ENCODE measurements at places on chromosomes 16 and 17. TPM values are rescaled to one million over a fixed set of nuclear protein-coding genes. Genes with fewer than 3 reads are reported as not detected.

The IGSF6 gene
- total RNA-seq = 10.7 TPM

The SLC7A5 gene
- 4.3 TPM for total RNA-seq

The PRSS8 gene
- total RNA-seq = 12.8 TPM

The KCNAB3 gene
- total RNA-seq = 1.2 TPM

The CMTM2 gene
- total RNA-seq = 0.94 TPM

GRCh38 chr16:27918755-27919154 is 144.8 kb downstream of the GSG1L start:
- H3K4me1 ChIP-seq = no peaks in the 10 kb centered on the region
- H3K27ac ChIP-seq = no peak overlapping the region
- no peaks in the 10 kb centered on the region for H3K36me3 ChIP-seq
- no peaks in the 10 kb centered on the region for H3K27me3 ChIP-seq

- peaks cover 30% of the 10 kb centered on the region for H3K4me1 ChIP-seq
- DNase-seq = no peak
- no peaks in the 10 kb centered on the region for H3K36me3 ChIP-seq
- H3K27ac ChIP-seq = peak overlapping the region; percentile 84
Measured at GRCh38 chr16:87464691-87465300, 28.0 kb downstream of the ZCCHC14 start.

- no peak overlapping the region for H3K4me3 ChIP-seq
- DNase-seq = no peak
- H3K4me1 ChIP-seq = no peaks in the 10 kb centered on the region
- no peaks in the 10 kb centered on the region for H3K27me3 ChIP-seq
Measured at GRCh38 chr16:64304951-64305350, 816.9 kb downstream of the CDH11 start.

DNA sequence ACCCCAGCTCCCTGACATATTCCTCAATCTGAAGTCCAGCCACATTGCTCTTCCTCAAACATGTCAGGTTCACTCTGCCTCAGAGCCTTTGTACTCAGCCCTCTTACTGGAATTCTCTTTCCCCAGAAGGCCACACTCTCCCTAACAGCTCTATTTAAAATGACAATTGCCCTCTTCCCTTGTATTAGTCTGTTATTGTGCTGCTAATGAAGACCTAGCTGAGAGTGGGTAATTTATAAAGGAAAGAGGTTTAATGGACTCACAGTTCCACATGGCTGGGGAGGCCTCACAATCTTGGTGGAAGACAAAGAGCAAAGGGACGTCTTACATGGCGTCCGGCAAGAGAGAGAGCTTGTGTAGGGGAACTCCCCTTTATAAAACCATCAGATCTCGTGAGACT is 46.0 kb downstream of the HS3ST2 start:
- H3K36me3 ChIP-seq = no peaks in the 10 kb centered on the region
- no peaks in the 10 kb centered on the region for H3K27me3 ChIP-seq
- no peak for DNase-seq

DNA sequence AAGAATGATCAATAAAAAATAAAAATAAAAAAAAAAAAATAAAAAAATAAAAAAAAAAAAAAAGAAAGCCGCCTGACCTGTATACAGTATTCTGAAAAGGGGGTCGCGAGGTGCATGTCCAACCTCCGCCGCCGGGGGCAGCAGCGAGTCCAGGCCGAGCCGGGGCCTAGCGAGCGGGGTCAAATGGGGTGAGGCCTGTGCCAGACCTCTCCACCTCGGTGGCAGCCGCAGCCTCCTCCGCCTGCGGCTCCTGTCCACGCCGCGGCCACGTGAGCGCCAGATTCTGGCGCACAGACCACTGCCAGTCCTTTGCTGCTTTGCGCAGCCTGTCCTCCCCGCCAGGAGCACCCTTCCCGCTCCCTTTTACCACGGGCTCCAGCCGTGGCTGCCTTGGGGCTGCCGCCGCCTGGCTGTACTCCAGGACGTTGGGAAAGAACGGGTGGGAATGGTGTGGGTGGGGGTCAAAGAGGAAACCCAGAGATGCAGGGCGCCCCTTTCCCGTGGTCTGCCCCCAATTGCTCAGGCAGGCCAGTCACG is 2.4 kb upstream of the BCKDK start:
- no peaks in the 10 kb centered on the region for H3K27me3 ChIP-seq
- H3K27ac ChIP-seq = no peak overlapping the region
- peaks cover 8% of the 10 kb centered on the region for H3K36me3 ChIP-seq
- peaks cover 18% of the 10 kb centered on the region for H3K4me1 ChIP-seq
- H3K4me3 ChIP-seq = no peak overlapping the region
- DNase-seq = peak; percentile 57

DNA sequence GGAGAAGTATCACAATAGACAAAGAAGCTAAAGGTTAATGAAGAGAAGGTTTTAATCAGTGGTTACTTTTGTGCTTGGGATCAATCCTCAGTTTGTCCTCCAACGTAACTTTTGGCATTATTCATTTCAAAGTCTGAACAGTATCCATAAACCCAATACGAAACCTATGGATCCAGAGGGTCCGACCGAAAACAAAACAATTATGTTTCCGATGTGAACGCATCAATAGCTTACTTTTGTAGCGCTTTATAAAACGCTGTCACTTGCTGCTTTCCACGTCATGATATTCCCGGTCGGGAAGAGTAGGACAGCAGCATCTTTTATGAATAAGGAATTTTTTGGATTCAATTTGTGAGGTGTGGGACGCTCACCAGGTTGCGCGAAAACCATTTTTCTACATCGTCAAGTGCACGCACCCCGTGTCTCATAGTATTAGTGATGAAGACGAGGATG is 383.8 kb downstream of the ZFHX3 start:
- no peaks in the 10 kb centered on the region for H3K36me3 ChIP-seq
- H3K4me1 ChIP-seq = peaks cover 13% of the 10 kb centered on the region
- no peaks in the 10 kb centered on the region for H3K27me3 ChIP-seq
- peak overlapping the region; percentile 97 for H3K27ac ChIP-seq
- peak overlapping the region; percentile 97 for H3K4me3 ChIP-seq

GRCh38 chr16:81560979-81561657 is 116.5 kb downstream of the CMIP start:
- no peaks in the 10 kb centered on the region for H3K36me3 ChIP-seq
- no peak overlapping the region for H3K27ac ChIP-seq
- DNase-seq = no peak
- H3K4me1 ChIP-seq = no peaks in the 10 kb centered on the region
- H3K4me3 ChIP-seq = no peak overlapping the region

GRCh38 chr17:57451191-57451590 is 194.9 kb downstream of the MSI2 start:
- H3K27ac ChIP-seq = peak overlapping the region; percentile 64
- DNase-seq = no peak
- peaks cover 32% of the 10 kb centered on the region for H3K36me3 ChIP-seq
- H3K27me3 ChIP-seq = no peaks in the 10 kb centered on the region
- peak overlapping the region; percentile 22 for H3K4me3 ChIP-seq

DNA sequence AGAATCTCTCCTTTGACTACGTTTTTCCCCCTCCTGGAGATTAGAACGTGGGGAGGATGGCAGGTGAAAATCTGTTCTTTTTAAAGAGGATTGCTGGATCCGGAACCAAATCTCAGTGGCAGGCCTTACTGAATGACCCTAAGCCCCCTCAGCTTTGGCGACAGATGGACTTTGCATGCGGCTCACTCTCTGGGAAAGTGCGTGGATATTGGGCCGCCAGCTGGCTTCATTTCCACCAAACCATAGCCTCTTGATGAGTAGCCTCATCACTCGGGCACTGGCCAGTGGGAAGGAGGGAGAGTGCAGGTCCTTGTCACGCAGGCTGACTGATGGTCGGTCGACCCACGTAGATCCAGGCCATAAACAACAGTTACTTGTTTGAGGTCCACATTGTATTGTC is 31.3 kb upstream of the CCDC182 start:
- H3K27ac ChIP-seq = no peak overlapping the region
- H3K4me1 ChIP-seq = peaks cover 5% of the 10 kb centered on the region
- no peak overlapping the region for H3K4me3 ChIP-seq
- no peaks in the 10 kb centered on the region for H3K36me3 ChIP-seq

DNA sequence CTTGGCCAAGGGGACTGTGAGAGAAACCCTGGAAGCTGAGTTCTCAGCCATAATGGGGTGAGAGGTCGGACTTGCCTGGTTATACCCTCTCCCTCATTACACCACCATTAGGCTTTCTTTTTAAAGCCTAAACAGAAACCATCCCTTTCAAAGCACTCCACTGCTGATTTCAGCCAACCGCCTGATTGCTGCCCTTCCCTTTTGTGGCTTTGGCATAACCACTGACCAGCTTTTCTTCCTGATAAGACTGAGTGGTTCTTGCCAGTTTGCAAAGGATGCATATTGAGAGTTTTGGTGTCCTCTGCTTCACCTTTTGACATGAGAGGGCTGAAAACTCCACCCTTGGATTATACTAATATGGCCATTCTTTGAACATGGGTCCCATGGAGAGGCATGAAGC is 308.2 kb upstream of the GOT2 start:
- H3K27me3 ChIP-seq = no peaks in the 10 kb centered on the region
- no peak overlapping the region for H3K4me3 ChIP-seq
- no peak overlapping the region for H3K27ac ChIP-seq

- no peak overlapping the region for H3K4me3 ChIP-seq
- no peaks in the 10 kb centered on the region for H3K36me3 ChIP-seq
- H3K27ac ChIP-seq = no peak overlapping the region
- no peaks in the 10 kb centered on the region for H3K4me1 ChIP-seq
- H3K27me3 ChIP-seq = no peaks in the 10 kb centered on the region
Measured at GRCh38 chr16:64705443-64705842, 416.4 kb downstream of the CDH11 start.

DNA sequence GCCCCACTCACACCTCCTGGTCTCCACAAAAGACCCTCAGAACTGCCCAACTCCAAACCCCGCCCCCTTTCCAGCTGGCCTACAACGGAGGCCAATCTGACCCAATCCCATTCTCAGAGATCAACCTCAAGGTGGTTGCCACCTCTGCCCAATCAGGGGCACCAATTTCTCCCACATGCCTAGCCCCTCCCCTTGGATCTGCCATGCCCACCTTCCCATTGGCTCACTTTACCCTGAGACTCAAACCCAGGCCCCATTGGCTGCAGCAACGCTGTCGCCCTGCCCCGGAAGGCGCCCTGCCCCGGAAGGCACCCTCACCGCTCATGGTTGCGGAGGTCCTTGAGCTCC is 10.6 kb downstream of the ZNF668 start:
- no peaks in the 10 kb centered on the region for H3K27me3 ChIP-seq
- peaks cover 2% of the 10 kb centered on the region for H3K4me1 ChIP-seq
- no peak for DNase-seq
- H3K36me3 ChIP-seq = peaks cover 32% of the 10 kb centered on the region
- no peak overlapping the region for H3K4me3 ChIP-seq

- no peak overlapping the region for H3K4me3 ChIP-seq
- no peaks in the 10 kb centered on the region for H3K27me3 ChIP-seq
Measured at GRCh38 chr17:39540611-39541010, 67.1 kb downstream of the NEUROD2 start.

DNA sequence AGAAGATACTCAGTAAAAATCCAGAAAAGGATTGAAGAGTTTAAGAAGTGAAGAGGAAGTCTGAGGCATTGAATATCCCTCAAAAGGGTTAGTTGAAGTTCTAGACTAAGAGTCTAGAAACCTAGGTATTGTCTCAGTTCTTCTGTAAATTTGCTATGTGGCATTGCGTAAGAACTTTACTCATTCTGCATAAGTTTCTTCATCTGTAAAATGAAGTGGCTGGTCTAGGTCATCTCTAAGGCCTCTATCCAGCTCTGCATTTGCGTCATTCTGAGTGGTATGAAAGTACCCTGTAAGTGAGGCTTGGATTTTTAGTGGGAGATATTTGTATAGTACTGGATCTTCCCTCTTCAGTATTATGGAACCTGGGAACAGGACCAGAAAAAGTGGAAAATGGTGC is 130.2 kb downstream of the MYO1D start:
- H3K27ac ChIP-seq = no peak overlapping the region
- no peak for DNase-seq
- no peaks in the 10 kb centered on the region for H3K27me3 ChIP-seq
- no peaks in the 10 kb centered on the region for H3K4me1 ChIP-seq
- no peak overlapping the region for H3K4me3 ChIP-seq

GRCh38 chr16:15482068-15482747 is 47.8 kb downstream of the BMERB1 start:
- H3K4me1 ChIP-seq = no peaks in the 10 kb centered on the region
- H3K27ac ChIP-seq = no peak overlapping the region
- no peaks in the 10 kb centered on the region for H3K27me3 ChIP-seq
- no peak overlapping the region for H3K4me3 ChIP-seq
- no peaks in the 10 kb centered on the region for H3K36me3 ChIP-seq
